ENCODE measurements at places on chromosomes 3 and 15.
A peak's percentile ranks its signal among the peaks of the same experiment; 100 is the strongest.

DNA sequence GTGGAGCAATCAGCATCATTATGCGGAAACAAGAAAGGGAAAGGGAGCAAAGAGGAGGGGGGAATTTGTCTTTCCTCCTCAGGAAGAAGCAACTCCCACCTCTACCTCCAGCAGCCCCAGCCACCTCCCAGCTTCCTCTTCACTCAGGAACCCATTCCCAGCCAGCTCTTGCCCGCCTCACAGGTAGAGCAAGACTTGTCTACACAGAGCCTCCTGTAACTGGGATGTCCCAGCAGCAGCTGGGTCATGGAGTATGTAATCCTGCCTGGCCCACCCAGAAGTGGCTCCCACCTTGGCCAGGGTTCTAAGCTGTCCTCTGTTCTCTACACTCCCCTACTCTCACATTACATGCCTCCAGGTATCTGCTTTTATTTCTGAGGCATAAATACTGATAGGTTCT, 14.0 kb downstream of the IGDCC3 start:
- DNase-seq, result no peak

- no peak for DNase-seq
These were observed 213.4 kb upstream of the SLC2A2 start for GRCh38 chr3:171239757-171240503.

GRCh38 chr15:49044766-49045606, 1.3 kb downstream of the SECISBP2L start:
- DNase-seq, result peak; percentile 27

DNA sequence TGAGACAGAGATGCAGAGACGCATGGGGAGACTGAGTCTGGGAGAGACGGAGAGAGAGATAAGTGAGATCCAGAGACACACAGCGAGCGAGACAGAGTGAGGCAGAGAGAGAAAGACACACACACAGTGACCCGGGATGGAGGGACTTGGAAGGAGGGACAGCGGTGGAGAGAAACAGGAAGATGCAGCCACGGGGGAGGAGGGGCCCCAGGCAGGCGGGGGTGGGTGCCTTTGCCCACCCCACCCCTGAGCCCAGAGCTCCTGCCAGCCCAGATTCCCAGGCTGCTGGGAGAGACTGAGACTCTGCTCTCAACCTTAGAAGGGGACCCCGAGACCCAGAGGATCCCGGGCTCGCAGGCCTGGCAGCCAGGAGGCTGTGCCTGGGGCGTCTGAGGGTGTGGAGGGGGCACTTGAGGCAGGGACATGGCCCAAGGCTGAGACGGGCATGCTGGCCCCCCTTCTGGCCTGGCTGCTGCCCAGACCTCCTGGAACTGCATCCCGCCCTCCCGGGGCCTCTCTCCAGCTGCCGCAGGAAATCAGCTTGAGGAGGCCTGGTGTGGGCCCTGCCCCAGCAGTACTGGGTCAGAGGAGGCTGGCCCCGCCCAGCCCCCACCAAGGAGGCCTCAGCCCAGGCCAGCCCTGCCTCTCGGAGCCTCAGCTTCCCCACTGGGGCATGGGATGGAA, 18.1 kb downstream of the H1-8 start:
- DNase-seq, result peak; percentile 88

DNA sequence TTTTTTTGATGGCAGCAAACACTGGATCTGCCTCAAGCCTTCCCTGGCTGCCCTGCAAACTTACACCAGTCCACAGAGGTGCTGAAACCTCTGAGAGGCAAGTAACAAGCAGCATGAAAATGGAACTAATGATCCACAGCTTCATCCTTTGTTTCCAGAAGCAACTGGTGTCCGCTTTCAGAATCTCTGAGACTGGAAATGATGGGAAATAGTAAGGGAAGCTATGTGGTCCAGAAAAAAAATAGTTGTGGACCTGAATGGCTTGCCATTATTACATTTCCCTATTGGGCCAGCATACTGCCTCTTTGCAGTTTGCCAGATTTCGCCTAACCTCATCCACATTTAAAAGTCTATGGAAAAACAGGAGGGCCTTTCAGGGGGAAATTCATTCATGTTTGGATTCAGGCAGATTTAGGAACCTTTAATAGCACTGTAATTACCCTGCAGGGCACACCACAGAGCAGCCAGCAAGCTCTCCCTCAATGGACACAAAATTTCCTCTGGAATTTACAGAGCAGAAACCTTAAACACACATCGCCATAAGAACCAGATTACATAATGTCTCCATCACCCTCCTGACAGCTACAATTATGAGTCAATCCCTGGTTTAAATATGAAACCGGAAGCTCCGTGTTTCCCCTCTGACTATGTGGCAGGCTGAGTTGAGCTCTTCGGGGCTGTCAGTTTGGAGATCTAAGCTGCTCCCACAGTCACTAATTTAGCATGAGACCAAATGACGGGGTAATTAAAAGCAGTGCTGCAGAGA, 134.4 kb downstream of the TMCO5A start:
- DNase-seq, result peak; percentile 83

DNA sequence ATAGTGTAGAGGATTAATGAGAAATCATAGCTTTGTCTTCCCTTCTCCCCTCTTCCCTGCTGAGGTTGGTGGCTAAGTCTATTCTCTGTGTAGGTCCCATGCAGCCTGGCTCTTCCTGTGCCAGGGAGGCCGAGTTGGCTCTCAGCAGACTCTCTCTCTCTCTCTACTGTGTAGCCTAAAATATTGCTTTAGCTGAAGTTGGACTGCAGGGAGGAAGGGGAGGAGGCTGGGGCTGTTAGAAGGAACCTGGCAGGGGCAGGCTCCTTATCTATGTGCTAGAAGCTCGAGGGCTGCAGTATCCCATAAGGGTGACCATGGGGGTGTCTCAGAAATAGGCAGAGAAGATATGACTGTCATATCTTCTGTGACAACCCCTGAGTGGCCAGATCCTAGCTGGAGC, 160.8 kb downstream of the EPHB1 start:
- DNase-seq, result no peak

DNA sequence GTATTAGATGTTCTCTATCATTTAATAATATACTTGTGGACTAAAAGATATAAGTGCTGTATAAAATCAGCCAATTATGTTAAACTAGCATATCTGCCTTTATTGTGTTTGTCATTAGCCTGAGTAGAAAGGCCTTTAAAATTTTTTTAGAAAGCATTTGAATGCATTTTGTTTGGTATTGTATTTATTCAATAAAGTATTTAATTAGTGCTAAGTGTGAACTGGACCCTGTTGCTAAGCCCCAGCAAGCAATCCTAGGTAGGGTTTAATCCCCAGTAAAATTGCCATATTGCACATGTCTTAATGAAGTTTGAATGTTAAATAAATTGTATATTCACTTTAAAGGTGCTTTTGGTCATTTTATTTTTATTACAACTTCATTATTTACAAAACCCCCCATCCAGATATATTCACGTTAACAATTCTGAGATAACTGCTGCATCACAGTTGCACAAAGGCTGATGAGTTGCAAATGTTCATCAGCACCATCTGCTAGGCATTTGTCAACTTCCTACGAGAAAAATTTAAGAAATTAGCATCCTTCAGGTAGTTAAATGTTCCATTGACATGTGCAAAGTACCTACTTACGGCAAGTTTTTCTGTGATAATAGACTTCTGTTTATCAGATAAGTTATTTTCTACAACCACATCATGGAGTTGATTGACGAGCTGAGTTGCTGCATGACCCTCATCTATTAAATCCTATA, 6.3 kb downstream of the EIF4A2 start:
- DNase-seq, result no peak

DNA sequence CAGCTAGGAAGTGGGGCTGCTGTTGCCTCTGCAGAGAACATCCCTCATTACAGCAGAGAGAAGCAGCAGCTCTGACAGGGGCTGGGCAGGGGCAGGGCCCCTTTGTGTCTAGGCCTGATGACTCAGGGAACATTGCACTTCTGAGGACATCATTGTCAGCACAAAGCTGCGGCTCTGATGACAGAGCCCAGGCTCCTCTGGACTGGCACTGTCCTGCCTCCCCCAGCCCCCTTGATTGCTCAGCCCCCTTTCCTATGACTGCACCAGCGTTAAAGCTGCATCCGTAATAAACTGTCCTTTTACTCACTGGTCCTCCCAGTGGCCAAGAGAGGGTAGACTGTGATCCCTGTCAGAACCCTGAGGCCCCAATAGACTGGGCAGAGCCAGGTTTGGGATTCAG, 18.3 kb downstream of the TRH start:
- DNase-seq, result no peak

- no peak for DNase-seq
These were observed 16.4 kb upstream of the PRR20G start for GRCh38 chr3:127304121-127304744.

DNA sequence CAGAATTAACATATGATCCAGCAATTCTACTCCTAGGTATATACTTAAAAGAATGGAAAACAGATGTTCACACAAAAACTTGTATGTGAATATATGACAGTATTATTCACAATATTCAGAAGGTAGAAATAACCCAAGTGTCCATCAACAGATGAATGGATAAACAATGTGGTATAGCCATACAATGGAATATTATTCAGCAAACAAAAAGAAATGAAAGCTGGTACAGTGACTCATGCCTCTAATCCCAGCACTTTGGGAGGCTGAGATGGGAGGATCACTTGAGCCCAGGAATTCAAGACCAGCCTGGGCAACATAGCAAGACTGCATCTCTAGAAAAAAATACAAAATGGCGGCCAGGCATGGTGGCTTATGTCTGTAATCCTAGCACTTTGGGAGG, 129.4 kb downstream of the RBPMS2 start:
- no peak for DNase-seq
